Panc1 (cell line): ENCODE measurements at places on chromosomes 11 and 22. TPM values are rescaled to one million over a fixed set of nuclear protein-coding genes. Genes with fewer than 3 reads are reported as not detected.

The PLAAT5 gene
- total RNA-seq: not detected

The CABP4 gene
- not detected for total RNA-seq

The C11orf87 gene
- not detected for total RNA-seq

The OR8A1 gene
- total RNA-seq: not detected

The FDXACB1 gene
- total RNA-seq: 4.1 TPM

The MMP8 gene
- not detected for total RNA-seq

The CENPM gene
- 39.8 TPM for total RNA-seq

The C11orf65 gene
- 0.18 TPM for total RNA-seq
